Stimulated activated CD4-positive, alpha-beta T cell treated with anti-CD3 and anti-CD28 coated beads, Interleukin-1b, Interleukin-23, amount 100 ng/mL, for 1 hour (primary cell): ENCODE measurements at places on chromosomes 16 and 17.
A peak's percentile ranks its signal among the peaks of the same experiment; 100 is the strongest.

GRCh38 chr16:66513111-66513723, 36.7 kb downstream of the TK2 start:
- DNase-seq = no peak

DNA sequence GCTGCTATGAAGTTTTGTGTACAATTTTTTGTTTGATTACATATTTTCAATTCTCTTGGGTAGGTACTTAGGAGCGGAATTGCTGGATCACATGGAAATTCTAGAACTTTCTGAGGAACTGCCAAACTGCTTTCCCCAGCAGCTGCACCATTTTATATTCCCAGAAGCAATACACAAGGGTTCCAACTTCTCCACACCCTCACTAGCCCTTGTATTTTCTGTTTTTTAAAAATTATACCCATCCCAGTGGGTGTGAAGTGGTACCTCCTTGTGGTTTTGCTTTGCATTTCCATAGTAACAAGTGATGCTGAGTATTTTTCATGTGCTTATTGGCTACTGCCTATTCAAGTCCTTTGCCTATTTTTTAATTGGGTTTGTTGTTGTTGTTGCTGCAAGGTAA, 20.9 kb downstream of the NACA2 start:
- no peak for DNase-seq

DNA sequence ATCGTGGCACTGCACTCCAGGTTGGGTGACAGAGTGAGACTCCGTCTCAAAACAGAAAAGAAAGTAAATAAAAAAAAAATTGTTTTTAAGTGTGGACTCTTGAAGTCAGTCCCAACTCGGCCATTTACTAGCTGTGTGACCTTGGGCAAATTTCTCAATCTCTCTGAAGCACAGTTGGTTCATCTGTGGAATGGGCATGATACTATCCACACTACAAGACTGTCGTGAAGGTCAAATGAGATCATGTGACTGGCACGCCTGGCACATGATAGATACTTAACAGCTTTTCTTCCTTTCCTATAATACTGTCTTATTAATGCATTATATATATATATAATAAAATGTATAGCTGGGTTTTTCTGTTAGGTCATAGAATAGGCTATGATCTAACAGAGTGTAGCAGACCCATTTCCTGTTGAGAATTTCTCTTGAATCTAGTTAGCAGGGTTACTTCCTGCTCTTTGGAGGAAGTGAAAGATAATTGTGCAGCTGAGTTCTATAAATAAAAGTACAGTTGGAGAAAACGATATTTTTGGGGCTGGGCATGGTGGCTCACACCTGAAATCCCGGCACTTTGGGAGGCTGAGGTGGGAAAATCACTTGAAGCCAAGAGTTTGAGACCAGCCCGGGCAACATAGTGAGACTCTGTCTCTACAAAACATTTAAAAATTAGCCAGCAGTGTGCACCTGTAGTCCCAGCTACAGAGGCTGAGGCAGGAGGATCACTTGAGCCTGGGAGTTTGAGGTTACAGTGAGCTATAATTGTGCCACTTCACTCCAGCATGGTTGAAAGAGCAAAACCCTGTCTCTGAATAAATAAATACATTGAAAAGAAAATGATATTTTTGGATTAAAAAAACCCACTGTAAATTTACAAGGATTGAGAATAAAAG, 7.3 kb downstream of the MILR1 start:
- no peak for DNase-seq

DNA sequence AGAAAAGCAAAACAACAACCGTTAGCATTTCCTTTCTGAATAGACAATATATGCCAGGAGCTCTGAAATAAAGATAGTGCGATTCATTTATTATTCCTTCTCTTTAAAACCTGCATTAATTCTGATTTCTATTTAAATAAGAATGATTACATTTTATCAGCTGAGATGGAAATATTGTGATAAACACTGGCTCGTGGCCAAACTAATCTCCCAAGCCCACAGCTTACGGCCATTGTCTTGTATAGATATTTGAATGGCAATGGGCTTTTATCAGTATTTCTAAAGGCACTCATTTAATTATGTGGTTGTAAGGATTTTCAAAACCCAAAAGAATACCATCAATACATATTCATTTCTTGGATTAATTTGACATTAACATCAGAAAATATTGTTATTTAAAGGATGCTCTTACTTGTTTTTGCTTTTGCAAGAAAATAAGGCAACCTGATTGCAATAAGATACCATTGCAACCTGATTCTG, 123.7 kb upstream of the IRX5 start:
- DNase-seq = no peak

DNA sequence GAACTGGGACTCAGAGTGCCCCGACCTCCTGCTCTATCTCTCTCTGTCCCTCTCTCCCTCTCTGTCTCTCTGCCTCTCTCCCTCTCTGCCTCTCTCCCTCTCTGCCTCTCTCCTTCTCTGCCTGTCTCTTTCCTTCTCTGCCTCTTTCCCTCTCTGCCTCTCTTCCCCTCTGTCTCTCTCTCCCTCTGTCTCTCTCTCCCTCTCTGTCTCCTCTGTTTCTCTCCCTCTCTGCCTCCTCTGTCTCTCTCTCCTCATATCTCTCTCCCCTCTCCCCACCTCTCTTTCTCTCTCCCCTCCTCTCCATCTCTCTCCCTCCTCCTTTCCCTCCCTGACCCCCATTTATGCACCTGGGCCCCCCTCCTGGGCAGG, 32.7 kb downstream of the TNFRSF13B start:
- DNase-seq = no peak

- DNase-seq = no peak
Measured at GRCh38 chr16:56244612-56245011, 53.3 kb downstream of the GNAO1 start.

DNA sequence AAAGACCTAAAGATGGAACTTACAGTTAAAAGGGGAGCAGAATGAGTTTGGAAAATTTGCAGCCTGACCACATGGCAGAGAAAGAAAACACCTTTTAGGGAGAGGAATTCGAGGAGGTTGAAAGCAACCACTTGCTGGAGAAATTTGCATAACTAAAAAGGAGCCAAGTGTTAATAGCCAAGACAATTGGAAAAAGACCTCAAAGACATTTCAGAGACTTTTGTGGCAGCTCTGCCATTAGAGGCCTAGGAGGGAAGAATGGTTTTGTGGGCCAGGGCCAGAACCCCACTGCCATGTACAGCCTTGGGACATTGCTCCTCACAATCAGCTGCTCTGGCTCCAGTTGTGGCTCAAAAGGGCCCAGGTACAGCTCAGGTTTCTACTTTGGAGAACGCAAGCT, 338.5 kb downstream of the UTP18 start:
- no peak for DNase-seq

DNA sequence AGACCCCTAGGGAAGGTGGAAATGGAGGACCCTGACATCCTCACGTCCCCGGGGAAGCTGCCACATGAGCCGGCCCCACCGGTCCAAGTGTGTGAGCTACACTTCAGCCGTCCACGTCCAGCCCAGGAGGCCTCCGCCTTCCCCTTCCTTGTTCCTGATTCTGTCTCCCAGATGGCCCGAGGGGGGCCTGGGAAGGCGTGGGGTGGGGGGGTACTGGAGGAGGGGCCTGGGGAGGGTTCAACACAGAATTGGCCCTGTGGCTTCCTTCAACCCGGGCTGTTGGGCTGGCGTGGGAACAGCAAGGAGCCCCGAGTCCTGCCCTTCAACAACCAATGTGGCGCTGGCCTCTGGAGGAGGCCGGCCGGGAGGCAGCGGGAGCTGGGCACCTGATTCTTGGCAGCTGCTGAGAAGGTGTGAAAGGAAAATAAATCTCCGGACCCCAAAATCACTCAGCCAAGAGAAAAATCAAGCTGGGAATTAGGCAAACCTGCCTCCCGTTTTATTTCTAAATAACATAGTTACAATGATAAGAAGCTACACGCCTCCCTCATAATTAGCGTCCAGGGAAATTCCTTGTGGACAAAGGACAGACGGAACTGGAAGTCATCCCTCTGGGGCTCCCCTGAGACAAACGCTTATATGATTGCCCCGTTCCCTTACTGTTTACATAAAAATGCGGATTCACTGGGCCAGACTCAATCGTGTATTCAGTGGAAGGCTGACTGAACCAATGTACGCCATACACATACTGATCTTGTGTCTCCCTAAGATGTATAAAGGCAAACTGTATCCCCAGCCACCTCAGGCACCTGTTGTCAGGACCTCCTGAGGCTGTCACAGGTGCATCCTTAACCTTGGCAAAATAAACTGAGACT, 1.8 kb upstream of the APRT start:
- DNase-seq = no peak

GRCh38 chr17:5211458-5211857, 19.8 kb upstream of the ZNF594 start:
- DNase-seq = no peak

DNA sequence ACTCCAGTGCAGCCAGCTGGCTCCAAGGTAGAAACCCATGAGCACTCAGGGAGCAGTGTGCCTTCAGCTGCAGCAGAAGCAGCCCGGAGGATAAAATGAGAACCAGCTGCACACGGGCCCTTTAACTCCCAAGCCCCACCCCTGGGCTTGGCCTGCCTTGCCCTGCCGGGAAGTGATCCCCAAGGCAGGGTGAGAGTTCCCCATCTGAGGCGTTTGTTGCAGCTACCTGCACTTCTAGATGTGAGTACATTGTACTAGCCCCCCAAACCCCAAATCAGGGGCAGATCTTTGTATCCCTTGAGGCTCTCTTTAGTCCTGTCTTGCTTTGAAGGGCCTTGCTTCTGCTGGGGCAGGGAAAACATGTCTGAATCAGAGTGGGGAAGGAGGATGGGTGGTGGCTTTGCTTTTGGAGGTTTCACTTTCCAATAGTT, at the start of gene MVP:
Gene MVP (plus strand): TSS at position 192 of the 431 bp plus-strand sequence. CDS start 10,088 bp downstream, outside the sequence.
- no peak for DNase-seq

DNA sequence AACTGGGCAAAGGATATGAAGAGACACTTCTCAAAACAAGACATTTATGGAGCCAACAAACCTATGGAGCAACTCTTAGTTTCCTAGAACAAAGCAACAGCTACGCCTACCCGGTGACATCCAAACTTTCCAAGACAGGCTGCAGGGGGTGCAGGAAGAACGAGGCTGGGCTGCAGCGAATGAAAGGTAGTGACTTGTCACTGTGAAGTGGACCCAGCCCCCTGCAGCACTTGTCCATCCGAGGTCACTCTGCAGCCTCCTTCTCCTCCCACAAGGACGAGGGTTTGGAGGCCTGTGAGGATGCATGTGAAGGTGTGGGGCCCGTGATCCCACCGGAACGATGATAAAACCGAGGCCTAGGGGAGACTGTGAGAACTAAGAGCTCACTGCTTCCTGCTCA, 192.6 kb upstream of the RPL38 start:
- no peak for DNase-seq

DNA sequence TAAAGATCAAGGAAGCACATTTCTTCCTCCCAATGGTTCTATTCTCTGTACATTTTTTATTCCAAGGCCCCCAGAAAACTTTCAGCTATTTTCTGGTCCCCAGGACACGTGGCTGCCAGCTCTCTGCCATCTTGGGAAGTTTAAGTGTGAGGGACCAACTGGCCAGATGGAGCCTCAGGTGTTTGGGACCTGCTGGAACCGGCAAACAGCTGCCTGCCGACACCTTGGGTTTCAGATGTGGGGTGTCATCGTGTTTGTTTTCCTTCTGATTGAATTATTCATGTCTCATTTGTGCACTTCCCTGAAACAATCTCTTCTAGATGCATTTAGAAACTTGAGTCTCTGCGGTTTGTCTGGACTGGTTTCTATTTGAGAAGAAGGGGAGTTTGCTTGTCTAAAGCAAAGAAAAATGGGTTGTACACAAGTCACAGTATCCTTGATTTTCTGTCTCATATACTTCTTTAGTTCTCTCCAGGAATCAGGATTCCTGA, 386.5 kb downstream of the SLC39A11 start:
- DNase-seq = no peak

- DNase-seq = no peak
Measured at GRCh38 chr17:30954046-30954830, 16.6 kb upstream of the RNF135 start.

GRCh38 chr17:77399319-77399957, 258.7 kb downstream of the SEC14L1 start:
- DNase-seq = no peak

- DNase-seq = no peak
Measured at GRCh38 chr16:67150833-67151396, at the start of gene B3GNT9. Gene B3GNT9 (minus strand): TSS chr16:67150998. CDS start chr16:67150485, 513 bp downstream.

- DNase-seq = no peak
Measured at GRCh38 chr16:25007284-25007984, 7.7 kb downstream of the ARHGAP17 start.

DNA sequence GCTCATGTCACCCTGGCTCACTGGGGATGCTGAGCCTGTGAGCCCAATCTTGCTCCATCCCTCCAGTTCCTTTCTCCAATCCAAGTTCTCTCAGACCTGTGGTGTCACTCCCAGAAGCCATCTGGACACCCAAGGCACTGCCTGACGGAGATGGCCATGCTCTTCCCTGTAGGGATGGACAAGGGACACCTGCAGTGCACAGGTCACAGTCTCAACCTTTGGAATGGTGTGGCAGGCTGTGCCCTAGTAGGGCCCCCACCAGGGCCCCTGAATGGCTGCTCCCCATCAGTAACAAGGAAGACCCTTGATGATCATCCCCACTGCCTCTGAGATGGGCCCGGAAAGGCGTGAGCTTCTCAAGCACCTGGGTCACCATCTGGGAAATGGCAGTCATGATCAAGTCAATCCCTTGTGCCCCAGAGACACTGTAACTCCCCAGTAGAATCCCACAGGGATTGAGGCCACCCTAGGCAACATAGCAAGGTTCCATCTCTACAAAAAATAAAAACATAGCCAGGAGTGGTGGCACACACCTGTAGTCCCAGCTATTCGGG, 822.5 kb downstream of the KCNJ18 start:
- no peak for DNase-seq

DNA sequence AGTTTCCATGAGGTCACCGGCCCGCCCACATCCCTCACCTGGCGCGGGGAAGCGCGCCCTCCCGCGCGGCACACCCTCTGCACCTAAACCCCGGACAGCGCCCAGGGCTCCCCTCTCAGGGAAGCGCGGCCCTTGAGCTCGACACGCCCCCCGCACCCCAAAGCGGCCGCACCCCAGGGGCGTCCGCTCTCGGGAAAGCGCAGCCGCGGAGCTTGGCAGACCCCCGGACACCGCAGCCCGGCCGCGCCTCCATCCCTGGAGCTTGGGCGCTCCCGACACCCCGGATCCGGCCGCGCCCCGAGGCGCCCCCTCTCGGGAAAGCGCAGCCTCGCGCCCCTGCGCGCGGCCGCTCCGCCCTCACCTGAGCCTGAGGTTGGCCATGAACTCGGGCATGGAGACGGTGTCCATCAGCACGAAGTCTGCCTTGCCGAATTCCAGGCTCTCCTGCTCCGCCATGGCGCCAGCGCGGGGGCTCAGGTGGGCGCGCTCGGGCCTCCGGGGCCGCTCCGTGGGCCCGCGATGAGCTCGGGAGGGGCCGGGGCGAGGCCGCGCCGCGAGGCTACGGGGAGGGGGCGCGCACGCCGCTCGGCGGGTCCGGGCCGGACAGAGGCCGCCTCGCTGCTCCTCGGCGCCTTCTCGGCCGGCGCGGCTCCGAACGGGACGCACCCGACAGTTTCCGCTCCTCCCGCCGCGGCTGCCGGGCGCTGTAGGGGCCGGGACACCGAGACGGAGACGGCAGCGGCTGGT, at the start of gene MYO1D:
Gene MYO1D (minus strand): TSS at position 708 of the 747 bp plus-strand sequence. CDS start 252 bp downstream, at position 456.
- DNase-seq = peak; percentile 24

- DNase-seq = no peak
Measured at GRCh38 chr16:2428784-2429033, 538 bp upstream of the CCNF start.

- DNase-seq = no peak
Measured at GRCh38 chr17:1577583-1578013, 15.0 kb upstream of the PITPNA start.
